ENCODE measurements at places on chromosomes 5 and 9.
A peak's percentile ranks its signal among the peaks of the same experiment; 100 is the strongest.

DNA sequence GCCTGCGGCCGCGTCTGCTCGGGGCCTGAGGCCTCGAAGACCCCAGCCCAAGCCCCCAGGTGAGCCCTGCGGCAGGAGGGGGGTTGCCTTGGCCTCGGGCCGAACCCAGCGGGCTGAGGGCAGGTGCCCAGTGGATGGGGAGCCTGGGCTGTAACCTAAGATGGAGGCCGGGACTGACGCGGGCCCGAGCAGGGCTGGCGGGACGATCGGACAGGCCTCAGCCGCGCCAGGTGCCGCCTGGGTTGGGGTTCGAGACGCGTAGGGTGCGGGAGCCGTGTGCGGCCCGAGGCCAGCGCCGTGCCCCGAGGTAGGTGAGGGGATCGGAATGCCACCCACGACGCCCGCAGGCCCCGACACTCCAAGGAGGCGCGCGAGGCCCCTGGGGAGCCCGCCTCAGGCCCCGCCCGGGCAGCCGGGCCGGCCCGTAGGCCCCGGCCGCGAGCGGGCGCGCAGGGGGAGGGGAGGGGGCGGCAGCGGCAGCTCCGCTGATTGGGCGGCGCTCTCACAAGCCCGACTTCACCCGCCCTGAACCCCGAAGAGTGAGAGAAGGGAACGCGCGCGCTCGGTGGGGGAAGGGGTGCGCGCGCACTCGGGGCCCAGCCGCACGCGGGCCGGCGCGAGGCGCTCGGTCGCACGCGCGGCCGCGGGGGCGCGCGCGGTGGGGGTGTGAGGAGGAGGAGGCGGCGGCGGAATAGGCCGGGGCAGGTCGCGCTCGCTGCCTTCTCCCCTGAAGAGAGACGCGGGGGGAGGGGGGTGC is at the start of gene NSD1:
Gene NSD1 (plus strand): TSS at position 678 of the 757 bp plus-strand sequence. CDS start 1,331 bp downstream, outside the sequence.
- DNase-seq, result peak; percentile 80

- peak; percentile 29 for DNase-seq
These were observed 2.0 kb upstream of the ADAMTS6 start for GRCh38 chr5:65483546-65484346.

DNA sequence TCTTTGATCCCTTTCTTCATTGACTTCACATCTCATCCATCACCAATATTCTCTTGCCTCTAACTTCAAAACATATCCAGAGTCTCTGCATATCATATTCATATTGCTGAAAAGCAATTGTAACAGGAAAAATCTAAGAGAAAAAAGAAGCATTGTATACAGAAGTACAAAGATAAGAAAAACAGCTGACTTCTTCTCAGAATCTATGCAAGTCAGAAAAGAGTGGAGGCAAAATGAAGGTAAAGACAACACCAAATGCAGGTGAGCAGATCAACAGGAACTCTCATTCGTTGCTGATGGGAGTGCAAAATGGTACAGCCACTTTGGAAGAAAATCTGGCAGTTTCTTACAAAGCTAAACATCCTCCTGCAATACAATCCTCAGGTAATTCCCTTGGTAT is 155.6 kb downstream of the PHF2 start:
- no peak for DNase-seq

DNA sequence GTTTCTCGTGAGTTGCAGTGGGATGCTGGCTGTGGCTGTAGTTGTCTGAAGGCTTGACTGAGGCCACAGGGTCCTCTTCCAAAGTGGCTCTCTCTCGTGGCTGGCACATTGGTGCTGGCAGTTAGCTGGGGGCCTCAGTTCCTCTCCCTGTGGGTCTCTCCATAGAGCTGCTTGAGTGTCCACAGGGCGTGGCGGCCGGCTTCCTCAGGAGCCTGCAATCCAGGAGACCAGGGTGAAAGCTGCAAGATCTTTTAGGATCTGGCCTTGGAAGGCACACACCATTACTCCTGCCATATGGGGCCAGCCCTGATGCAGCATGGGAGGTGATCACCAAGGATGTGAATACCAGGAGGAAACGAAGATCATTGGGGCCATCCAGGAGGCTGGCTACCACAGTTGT is 41.1 kb downstream of the ANKRD33B start:
- no peak for DNase-seq

DNA sequence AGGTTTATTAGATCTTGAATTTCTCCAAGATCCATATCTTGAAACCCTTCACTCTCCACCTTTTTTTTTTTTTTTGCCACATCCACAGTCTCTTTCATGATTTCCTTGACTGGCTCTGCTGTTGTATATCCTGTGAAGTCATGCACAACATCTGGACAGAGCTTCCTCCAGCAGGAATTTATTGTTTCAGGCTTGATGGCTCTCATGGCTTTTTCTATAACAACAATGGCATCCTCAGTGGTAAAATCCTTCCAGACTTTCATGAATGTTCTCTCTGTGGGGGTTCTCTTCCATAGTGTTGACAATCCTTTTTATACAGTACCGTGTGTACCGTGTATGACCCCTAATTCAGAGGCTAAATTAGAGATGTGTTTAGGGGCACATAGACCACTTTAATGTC is 24.0 kb downstream of the RANBP17 start:
- DNase-seq, result no peak

DNA sequence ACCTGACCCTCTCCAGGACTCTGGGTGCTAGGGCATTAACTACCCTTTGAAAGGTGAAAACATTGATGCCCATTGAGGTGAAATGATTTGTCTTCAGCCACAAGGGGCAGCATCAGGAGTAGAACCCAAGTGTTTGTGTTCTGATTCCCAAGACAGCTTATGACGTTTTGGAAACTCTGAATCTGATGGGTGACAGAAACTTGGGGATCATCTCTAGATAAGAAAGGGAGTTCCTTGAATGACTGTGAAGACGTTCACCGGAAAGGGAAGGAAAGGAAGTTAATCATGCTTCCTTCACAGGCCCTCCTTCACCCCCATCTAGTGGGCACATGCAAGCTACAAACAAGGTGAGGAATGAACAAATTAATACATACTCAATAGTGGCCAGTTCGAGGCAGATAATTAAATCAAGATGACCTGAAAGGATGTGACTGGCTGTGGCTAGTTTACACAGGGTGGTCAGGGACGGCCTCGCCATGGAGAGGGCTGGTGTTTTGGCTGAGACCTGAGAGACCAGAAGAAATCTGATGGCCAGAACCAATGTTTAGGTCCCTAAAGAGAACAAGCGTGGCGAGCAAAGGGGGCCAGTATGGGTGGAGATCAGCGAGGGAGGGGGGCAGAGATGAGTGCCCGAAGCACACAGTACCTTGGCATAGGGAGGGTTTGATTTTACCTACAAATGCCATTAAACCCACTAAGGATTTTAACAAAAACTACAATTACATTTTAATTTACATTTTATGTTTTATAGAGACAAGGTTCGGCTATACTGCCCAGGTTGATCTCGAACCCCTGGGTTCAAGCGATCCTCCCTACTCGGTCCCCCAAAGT is 937 bp upstream of the SLC26A2 start:
- peak; percentile 50 for DNase-seq

- no peak for DNase-seq
These were observed 1.1 kb downstream of the POU4F3 start for GRCh38 chr5:146339715-146340259.

- no peak for DNase-seq
These were observed 21.4 kb upstream of the ALDOB start for GRCh38 chr9:101457003-101457402.

GRCh38 chr9:69319324-69320025 is 5.5 kb upstream of the ENTREP1 start:
- no peak for DNase-seq

GRCh38 chr9:17776735-17777134 is 197.9 kb downstream of the SH3GL2 start:
- no peak for DNase-seq

- peak; percentile 69 for DNase-seq
These were observed 223.3 kb downstream of the SEC61B start for GRCh38 chr9:99445371-99445891.

GRCh38 chr9:33263131-33264002 is 1.1 kb downstream of the BAG1 start:
- DNase-seq, result peak; percentile 35

DNA sequence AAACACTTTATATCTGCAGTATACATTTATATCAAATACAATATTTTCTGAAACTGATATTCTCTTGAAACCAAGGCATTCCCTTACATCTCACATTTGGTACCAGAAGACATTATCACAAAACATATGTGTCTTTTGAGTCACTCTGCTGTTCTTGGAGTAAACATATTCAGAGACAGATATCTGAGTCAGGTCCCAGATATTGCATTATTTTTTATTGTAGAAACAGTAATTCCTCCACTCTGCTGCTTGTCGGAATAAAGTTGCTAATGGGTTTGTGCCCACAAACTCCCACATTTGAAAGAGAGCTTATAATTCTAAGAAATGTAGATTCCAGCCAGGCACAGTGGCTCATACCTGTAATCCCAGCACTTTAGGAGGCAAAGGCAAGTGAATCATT is 261.1 kb upstream of the DAPK1 start:
- no peak for DNase-seq

DNA sequence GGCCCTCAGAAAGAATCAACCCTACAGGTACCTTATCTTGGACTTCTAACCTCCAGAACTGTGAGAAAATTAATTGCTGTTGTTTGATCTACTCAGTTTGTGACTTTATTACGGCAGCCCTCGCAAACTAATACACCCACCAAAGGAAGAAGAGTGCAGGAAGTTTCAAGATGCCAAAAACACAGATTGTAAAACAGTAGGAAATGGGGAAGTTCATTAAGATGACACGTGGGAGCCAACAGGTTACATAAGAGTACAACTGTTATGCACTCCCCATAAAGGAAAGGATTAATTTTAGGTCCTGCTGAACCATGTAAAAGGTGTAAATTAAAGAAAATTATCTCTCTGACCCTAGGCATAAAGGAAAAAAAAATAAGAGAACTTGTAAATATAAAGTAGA is 294.3 kb downstream of the EPB41L4A start:
- no peak for DNase-seq

GRCh38 chr9:133780404-133780945 is 42.3 kb upstream of the SARDH start:
- DNase-seq, result no peak

GRCh38 chr5:141882594-141883183 is 4.5 kb upstream of the PCDH1 start:
- DNase-seq, result no peak

DNA sequence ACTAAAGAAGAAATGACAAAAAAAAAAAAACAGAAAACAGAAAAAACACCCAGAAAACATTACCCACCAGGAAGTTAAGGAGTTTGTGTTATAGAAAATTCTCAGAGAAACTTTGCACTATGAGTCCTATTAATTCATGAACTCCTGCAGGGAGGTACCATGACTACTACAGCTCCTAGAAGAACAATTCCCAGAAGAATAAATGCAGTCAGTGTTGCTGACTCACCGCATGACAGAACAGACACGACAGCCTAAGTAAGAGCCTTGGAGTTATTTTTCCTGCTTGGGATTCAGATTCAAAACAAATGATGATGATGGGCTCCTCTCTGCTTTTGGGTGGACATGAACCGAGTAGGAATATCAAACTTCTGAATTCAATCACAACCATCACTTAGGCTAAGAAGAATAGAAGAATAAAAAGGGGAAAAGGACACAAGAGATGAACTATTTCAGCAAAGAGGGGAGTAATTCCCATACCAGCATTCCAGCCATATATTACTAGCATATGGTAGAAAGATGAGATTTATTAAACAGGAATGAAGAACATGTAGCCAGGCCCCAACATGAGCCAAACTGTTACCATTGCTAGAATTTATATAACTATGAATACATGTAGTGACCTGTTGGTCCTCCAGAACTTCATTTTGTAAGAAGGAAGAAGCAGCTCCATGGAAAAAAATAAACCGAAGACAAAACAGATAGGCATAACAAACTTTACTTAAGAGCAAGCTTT is 209.6 kb upstream of the PDE4D start:
- DNase-seq, result peak; percentile 4

DNA sequence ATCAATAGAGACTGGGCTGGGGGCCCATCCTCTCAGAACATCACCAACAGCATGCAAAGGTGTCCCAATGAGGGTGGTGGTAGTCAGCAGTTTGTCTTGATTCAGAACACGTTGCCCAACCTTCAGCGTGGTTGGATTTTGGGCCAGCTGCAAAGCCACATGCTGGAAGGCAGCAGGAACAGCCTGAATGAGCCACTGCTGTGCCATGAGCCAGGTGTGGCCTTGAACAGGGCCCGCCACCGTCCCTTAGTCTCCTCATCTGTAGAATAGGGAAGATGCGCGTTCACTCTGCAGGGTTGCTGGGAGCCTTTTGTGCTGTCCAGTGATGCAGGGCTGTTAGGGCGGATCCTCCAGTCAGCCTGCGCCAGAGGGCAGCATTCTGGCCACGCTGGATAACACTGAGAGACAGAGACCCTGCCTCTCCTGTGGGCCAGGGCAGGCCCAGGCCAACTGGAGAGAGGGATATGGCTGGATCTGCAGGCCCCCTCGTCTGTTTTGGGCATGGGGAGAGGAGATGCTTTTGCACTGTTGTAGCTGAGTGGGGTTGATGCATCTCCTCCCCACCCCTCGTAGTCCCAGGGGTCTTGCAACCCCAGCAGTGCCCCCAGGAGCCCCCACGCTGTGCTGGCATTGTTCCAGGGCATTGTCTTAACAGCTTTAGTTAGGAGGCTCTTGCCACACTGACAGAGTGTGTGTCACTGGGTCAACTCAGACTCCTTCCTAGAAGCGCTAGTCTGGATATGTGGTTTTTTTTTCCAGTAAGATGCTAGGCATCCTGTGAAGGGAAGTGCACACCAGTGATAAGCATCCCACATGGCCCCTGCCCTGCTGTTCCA is 42.1 kb downstream of the SLC46A2 start:
- DNase-seq, result no peak

DNA sequence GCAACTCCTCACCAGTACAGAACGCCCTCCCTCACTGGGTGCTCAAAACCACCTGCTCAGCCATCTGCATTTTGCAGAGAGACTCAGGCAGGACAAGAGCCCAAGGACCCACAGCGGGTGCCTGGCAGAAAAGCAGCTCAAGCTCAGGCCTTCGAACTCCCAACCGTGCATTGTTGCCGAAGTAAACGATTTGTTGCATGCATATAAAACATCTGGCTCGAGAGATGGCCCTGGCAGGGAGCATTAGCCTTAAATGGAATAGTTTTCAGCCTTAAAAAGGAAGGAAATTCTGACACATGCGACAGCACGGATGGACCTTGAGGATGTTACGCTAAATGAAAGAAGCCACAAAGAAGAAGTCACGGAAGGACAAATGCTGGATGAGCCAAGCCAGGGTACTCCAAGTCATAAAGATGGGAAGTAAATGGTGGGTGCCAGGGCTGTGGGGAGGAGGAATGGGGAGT is 160.4 kb upstream of the PHYKPL start:
- DNase-seq, result no peak

- DNase-seq, result peak; percentile 67
These were observed 13.5 kb upstream of the B4GALT1 start for GRCh38 chr9:33180526-33181184.

DNA sequence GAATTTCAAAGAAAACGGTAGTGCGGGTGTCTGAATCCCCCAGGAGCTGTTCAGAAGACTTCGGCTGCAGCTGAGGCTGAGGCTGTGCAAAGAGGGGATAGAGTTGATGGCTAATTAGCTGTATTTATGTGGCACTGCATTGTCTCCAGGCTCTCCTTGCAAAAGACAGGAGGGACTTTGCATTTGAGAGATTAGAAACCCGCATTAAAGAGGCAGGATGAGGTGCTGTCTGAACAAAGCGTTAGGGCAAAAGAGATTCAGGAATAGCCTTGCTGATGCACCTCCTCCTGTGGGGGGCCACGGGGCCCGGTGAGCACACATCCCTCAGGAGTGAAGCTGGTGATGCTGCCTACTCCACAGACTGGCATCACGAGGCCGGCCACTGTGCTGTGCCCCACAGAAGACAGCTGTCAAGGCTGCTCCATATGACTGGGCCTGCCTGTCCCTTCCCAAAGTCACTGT is 343.6 kb upstream of the DAP start:
- DNase-seq, result no peak

GRCh38 chr9:135513351-135513846 is 7.8 kb upstream of the LCN1 start:
- no peak for DNase-seq

- no peak for DNase-seq
These were observed 347.2 kb downstream of the CTNND2 start for GRCh38 chr5:11557063-11557462.

Measured in hepatic stellate cell (primary cell).